Aorta (tissue), 5 donors: ENCODE measurements at places on chromosomes 2 and 18. TPM values are rescaled to one million over a fixed set of nuclear protein-coding genes. Genes with fewer than 3 reads are reported as not detected.

DNA sequence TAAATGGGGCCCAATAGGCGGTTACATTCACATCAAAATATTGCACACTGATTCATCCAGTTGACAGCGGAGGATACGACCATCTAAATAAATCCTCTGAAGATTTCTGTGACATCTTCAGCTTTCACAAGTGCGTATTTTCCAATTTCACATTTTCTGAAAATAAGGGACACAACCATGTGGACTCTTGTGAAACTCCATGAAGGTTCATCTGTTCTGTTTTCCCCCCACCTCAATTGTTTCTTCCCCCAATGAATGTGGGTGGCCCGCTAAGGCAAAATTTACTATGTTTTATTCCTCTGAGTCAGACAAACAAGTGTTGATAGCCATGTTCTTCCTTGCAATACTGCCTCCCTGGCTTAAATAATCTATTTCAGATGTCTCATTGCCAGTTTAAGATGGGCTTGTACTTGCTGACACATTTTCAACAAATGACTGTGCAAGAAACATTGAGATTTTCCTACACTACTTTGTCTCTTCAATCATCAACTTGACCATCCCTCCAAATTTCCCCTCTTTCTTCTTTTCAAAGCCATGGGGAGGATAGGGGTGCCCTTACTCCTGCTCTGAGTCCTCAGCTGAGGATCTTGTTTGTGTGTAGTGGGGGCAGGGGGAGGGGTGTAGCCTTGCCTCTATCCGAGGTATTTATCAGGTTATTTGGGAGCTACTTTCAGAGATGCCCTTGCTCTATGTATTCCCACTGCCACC is 78.2 kb downstream of the BCL11A start:
- H3K4me3 ChIP-seq = no peak overlapping the region
- DNase-seq = no peak
- H3K4me1 ChIP-seq = no peaks in the 10 kb centered on the region
- H3K27me3 ChIP-seq = no peaks in the 10 kb centered on the region
- no peak overlapping the region for H3K27ac ChIP-seq

The ACMSD gene
- total RNA-seq = not detected

The RAPH1 gene
- 74.2 TPM for total RNA-seq

- H3K27ac ChIP-seq = no peak overlapping the region
- H3K4me1 ChIP-seq = no peaks in the 10 kb centered on the region
- H3K36me3 ChIP-seq = peaks cover 1% of the 10 kb centered on the region
- DNase-seq = no peak
- H3K27me3 ChIP-seq = no peaks in the 10 kb centered on the region
Observed at GRCh38 chr2:38793511-38793910, 15.5 kb downstream of the GEMIN6 start.

GRCh38 chr2:66815886-66816285 is 381.0 kb downstream of the MEIS1 start:
- no peaks in the 10 kb centered on the region for H3K4me1 ChIP-seq
- H3K4me3 ChIP-seq = no peak overlapping the region
- H3K27me3 ChIP-seq = no peaks in the 10 kb centered on the region

DNA sequence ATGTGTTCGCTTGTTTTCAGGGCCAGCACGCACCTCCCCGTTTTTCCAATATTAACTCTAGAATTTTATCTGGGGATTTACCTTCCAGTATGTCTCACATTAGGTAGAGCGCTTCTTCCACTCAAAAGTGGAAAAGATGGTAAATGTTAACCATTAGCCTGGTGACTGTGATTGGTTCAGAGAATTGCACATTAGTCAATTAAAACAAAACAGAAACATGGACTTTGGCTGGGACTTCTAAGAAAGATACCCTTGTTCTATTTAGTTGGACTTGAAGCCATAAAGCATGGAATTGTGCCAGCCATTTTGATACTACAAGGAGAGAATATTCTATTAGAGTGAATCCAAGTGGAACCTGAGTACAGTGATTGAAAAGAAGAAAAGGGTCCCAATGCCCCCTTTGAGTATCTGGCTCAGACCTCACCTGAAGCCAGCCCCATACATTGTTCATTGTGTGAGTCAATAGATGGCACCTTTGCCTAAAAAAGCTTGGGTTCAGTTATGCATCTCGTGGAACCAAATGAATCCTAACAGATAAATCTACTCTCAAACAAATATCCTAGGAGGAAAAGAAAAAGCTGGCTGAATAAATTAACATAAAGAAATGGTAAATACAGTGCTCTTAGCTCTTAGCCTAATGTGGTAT is 354.3 kb downstream of the IRS1 start:
- no peaks in the 10 kb centered on the region for H3K4me1 ChIP-seq
- no peaks in the 10 kb centered on the region for H3K27me3 ChIP-seq
- H3K4me3 ChIP-seq = no peak overlapping the region
- no peak overlapping the region for H3K27ac ChIP-seq
- H3K36me3 ChIP-seq = no peaks in the 10 kb centered on the region

The GKN2 gene
- total RNA-seq = not detected

DNA sequence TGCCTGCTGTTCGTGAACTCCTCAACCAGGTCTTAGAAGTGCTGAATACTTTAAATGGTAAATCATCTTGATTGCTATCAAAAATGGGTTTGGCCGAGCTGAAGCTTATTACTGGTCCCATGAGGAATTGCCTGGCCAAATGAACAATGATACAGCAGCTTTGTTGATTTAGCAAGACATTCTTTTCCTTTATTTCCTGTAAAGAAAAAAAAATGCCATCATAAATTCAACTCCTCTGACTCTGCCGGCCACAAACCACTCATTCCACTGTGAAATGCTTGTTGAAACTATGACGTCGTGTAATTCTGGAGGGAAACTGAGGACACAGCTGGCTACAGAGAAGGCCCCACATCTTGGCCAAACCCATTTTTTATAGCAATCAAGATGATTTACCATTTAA is 74.2 kb upstream of the ID2 start:
- no peak overlapping the region for H3K27ac ChIP-seq
- no peaks in the 10 kb centered on the region for H3K4me1 ChIP-seq
- no peak for DNase-seq
- H3K4me3 ChIP-seq = no peak overlapping the region
- H3K27me3 ChIP-seq = no peaks in the 10 kb centered on the region

DNA sequence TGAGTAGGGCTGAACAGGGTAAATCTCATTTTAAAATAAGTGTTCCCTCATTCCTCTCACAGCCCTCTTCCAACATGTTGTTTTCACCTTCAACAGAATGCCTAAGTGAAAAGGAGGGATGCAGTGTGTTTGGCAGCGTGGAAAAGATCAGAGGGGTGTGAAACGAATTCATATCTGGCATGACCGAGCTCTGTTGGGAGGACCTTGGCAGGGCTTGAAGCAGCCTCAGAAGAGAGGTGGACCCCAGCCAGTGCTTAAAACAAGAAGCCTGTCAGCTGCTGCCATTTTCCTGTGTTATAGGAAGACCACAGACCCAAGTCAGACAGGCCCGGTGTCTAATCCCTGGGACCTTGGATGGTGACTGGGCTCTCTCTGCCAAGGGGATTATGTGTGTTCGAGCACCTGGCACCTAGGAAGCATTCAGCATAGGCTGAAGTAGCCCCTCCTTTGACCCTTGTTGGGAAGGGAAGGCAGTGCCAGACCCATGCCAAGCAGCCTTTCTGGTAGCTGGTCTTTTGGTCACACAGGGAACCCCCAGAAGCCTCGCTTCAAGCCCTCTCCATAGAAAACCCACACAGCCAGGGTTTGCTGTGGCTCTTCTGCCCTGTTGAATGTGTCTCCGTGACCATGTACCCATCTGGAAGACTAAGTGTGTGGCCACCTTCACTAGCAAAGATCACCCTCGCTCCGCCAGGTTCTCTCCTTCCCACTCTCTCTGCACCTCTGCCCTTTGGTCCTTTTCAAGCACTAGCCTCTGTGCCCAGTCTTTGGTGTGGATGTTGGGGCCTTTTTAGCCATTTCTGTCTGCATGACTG is 87.5 kb upstream of the ST3GAL5 start:
- H3K27ac ChIP-seq = no peak overlapping the region
- H3K27me3 ChIP-seq = no peaks in the 10 kb centered on the region
- no peaks in the 10 kb centered on the region for H3K4me1 ChIP-seq
- no peaks in the 10 kb centered on the region for H3K36me3 ChIP-seq

- no peaks in the 10 kb centered on the region for H3K4me1 ChIP-seq
- H3K27ac ChIP-seq = no peak overlapping the region
- DNase-seq = no peak
- H3K4me3 ChIP-seq = no peak overlapping the region
- no peaks in the 10 kb centered on the region for H3K36me3 ChIP-seq
Observed at GRCh38 chr2:65456064-65456463, 23.7 kb upstream of the SPRED2 start.

- H3K4me1 ChIP-seq = no peaks in the 10 kb centered on the region
- H3K27ac ChIP-seq = no peak overlapping the region
- no peak overlapping the region for H3K4me3 ChIP-seq
- H3K36me3 ChIP-seq = no peaks in the 10 kb centered on the region
- H3K27me3 ChIP-seq = no peaks in the 10 kb centered on the region
Observed at GRCh38 chr18:74520096-74520833, 14.0 kb upstream of the CNDP1 start.

DNA sequence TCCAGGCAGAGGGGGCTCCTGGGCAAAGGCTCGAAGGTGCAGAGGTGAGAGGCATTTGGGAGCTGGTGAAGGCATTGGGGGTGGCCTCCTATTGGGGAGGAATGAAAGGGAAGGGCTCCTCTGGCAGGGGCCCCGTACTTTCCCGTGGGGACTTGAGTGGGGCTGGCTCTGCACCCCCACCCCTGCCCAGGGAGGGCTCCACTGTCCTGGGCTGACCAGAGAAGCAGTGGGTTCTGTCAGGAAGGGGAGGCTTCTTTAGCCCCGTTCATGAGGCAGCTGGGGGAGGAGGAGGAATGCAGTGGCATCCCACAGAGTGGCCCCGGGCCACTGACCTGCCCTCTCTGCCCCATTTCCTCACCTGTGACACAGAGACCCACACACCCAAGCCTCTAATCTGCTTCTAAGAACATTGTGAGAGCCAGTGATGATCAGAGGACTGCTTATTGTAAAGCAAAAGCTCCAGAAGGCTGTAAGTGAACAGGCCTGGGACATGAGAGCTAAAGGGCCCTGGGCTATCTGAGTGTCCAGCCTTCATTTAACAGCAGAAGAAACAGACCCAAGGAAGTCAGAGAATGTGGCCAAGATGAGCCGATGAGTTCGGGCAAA is 38.6 kb upstream of the GPAT2 start:
- no peak overlapping the region for H3K27ac ChIP-seq
- H3K4me1 ChIP-seq = no peaks in the 10 kb centered on the region
- no peaks in the 10 kb centered on the region for H3K36me3 ChIP-seq
- H3K27me3 ChIP-seq = no peaks in the 10 kb centered on the region
- H3K4me3 ChIP-seq = no peak overlapping the region

DNA sequence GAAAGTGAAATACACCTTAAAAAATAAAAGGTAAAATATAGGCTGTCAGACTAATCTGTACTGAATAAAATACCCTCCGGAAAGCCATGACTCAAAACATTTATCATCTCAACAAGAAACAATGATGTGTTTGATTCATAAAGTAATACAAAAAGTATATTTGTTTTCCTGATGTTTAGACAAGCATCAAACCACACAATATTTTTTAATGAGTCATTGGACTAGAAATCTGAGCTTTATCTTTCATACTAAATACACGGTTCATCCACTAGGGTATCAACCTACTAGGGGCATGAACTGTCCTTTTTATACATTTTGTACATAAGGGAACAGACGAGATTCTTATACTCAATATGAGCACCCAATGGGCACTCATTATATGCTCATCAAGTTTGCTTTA is 31.3 kb downstream of the CD226 start:
- H3K27me3 ChIP-seq = no peaks in the 10 kb centered on the region
- no peaks in the 10 kb centered on the region for H3K36me3 ChIP-seq
- no peak for DNase-seq
- H3K4me1 ChIP-seq = no peaks in the 10 kb centered on the region

- no peak for DNase-seq
- H3K36me3 ChIP-seq = no peaks in the 10 kb centered on the region
- no peak overlapping the region for H3K27ac ChIP-seq
- H3K27me3 ChIP-seq = no peaks in the 10 kb centered on the region
- H3K4me3 ChIP-seq = no peak overlapping the region
- no peaks in the 10 kb centered on the region for H3K4me1 ChIP-seq
Observed at GRCh38 chr2:100784681-100785080, 35.3 kb upstream of the NPAS2 start.

The TFCP2L1 gene
- 1.7 TPM for total RNA-seq

The PROKR1 gene
- not detected for total RNA-seq

DNA sequence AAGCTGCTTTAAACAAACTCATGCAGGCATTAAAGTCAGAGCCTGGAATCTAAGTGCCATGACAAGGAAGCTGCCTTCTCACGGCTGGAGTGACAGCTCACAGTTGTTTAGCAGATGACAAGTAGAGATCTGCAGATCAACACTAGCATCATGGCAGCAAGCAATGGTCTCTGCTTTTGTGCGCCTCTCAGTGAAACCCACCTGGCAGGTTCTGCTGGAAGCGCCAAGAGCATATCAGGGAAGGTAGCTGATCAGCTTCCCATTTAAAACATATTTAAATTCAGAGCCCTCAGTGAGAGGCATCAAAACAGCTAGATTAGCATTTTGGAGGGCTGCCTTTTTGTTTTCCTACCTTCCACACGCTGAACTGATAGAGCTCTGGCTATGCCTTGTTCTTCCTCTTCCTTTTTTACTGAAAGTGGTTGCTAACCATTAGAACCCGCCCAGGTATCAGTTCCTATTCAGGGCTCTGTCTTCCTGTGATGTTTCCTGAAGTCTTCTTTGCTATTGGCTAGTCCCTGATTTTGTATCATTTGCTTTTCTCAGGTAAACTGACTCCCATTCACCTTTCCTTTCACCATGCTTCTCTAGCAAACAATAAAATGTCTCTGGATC is 70.8 kb downstream of the TMEM200C start:
- no peaks in the 10 kb centered on the region for H3K27me3 ChIP-seq
- no peak for DNase-seq
- no peaks in the 10 kb centered on the region for H3K36me3 ChIP-seq
- no peak overlapping the region for H3K27ac ChIP-seq
- no peaks in the 10 kb centered on the region for H3K4me1 ChIP-seq
- no peak overlapping the region for H3K4me3 ChIP-seq

The VSNL1 gene
- not detected for total RNA-seq

The C2orf72 gene
- not detected for total RNA-seq

DNA sequence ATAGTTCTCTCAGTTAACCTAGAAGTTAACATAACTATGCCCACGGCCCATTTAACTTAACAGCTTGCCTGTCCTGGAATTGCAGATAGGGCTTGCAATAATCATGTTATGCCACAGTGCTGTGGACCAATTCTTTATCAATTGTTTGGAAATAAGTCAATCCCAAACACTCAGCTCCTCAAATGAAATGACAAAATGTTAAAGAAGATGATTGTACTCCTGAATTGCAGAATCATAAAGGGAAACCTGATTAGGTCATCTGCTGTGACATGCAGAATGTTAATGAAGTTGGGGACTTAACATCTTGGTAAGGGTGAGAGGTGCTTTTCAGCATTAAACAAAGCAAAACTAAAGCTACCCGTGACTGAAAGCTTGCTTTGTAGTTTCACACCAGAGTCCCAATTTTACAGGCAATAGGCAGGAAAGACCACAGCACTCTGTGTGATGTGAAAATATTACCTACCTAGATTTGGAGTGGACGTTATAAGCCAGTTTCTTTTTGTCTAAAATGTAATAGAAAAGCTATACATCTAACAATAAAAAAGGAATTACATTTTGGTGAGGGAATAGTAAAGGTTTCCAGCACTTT is 364.0 kb downstream of the GPD2 start:
- H3K27me3 ChIP-seq = no peaks in the 10 kb centered on the region
- no peak overlapping the region for H3K27ac ChIP-seq
- H3K4me3 ChIP-seq = peak overlapping the region; percentile 26

GRCh38 chr2:237432484-237433092 is 18.6 kb upstream of the COL6A3 start:
- no peak overlapping the region for H3K27ac ChIP-seq
- H3K4me1 ChIP-seq = no peaks in the 10 kb centered on the region
- H3K27me3 ChIP-seq = no peaks in the 10 kb centered on the region

- H3K36me3 ChIP-seq = no peaks in the 10 kb centered on the region
- DNase-seq = peak; percentile 70
- no peaks in the 10 kb centered on the region for H3K4me1 ChIP-seq
- no peak overlapping the region for H3K4me3 ChIP-seq
- H3K27me3 ChIP-seq = no peaks in the 10 kb centered on the region
Observed at GRCh38 chr2:5914811-5915611, 222.8 kb downstream of the SOX11 start.
